Kidney capillary endothelial cell (primary cell): ENCODE measurements at places on chromosomes 5 and 9.

GRCh38 chr5:170791325-170791954 lies 7.9 kb downstream of the GABRP start:
- DNase-seq: peak; percentile 66

- peak; percentile 86 for DNase-seq
Measured at GRCh38 chr5:172716796-172717313, 54.1 kb downstream of the DUSP1 start.

GRCh38 chr9:69877852-69878514 lies 57.4 kb downstream of the CFAP95 start:
- peak; percentile 61 for DNase-seq

DNA sequence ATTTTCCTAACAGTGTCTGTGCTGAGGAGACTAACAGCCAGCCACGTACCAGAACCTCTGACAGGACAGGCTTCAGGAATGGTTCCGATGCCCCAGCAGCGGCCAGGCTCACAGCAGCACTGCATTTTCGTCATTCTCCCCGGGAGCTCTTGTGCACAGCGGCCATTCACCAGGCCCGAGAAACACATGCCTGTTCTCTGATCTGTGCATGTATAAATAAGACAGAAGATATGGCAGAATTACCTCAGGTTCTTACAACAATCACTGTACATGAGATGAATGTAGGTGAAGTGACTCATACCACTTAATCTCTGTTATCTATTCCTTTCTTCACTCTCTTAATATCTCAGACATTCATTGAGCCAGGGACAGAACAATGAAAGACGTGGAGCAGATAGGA lies 143.0 kb downstream of the FBN2 start:
- no peak for DNase-seq

GRCh38 chr9:115808108-115808507 lies 345.5 kb upstream of the PAPPA start:
- DNase-seq: no peak

DNA sequence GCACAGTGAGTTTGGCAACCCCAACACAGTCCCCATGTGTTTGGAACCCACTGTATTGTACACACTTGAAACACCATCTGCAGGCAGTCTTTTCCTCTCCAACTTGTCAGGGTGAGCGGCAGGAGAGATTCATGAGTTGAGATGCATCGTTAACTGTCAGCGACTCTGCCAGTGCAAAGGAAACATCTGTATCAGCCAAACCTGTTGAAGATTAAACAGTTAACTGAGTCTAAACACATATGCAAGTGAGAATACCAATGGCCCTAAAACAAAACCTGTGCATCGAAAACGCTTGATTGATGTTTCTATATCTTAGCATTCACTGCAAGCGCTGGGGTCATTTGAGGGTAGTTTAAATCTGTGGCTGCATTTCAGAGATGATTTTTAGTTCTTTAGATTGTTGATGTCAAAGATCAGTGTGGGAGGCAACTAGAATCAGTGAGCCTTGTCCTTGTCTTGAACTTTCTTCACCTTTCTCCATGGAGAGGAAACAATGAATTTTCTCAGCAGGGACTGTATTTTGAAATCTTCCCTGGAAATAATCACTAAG lies 41.3 kb upstream of the PAM start:
- no peak for DNase-seq

GRCh38 chr5:174626369-174626920 lies 97.9 kb upstream of the MSX2 start:
- DNase-seq: no peak

GRCh38 chr9:106228861-106229260 lies 534.5 kb downstream of the TMEM38B start:
- no peak for DNase-seq

DNA sequence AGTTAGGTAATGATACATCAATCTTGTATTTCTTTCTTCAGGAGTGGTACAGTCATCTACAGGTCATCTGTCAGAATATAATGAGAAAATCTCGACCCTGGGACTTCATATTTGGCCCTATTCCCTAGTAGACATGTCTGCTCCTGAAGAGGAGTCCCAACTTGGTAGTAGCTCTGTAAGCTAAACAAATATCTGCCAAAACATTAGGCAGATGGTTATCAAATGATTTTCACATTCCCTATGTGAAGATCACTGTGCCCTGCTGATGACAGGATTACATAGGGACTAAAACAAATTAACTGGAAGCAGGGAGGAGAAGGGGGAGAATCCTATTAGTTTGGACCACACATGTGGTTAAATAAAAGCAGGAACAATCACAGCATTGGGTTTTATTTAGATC lies 138.6 kb upstream of the NFIB start:
- no peak for DNase-seq

GRCh38 chr5:123124126-123124858 lies 35.3 kb downstream of the PRDM6 start:
- no peak for DNase-seq

- DNase-seq: no peak
Measured at GRCh38 chr9:105329719-105330062, 85.2 kb downstream of the SLC44A1 start.

DNA sequence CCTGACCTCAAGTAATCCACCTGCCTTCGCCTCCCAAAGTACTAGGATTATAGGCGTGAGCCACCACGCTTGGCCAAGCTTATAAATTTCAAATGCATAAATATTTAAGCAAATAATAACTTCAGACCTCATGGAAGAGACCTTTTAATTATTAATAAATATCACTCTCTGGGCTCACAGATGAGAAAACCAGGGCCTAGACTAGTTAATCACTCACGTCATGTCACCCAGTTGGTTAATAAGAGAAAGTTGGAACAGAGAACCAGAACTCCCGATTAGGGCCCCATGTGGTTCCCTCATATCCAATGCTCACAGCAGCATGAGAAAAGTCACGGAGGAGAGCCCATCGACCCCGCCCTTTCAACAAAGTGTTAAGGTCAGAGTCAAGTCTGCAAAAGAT lies 79.3 kb downstream of the EPB41L4A start:
- DNase-seq: no peak

GRCh38 chr9:123329329-123329955 lies 26.6 kb upstream of the CRB2 start:
- DNase-seq: peak; percentile 41

GRCh38 chr9:93895535-93895934 lies 59.6 kb downstream of the BARX1 start:
- DNase-seq: no peak

- DNase-seq: no peak
Measured at GRCh38 chr9:90726215-90726614, 75.4 kb upstream of the SYK start.

GRCh38 chr9:24516463-24516862 lies 29.2 kb downstream of the IZUMO3 start:
- DNase-seq: no peak

GRCh38 chr9:92324889-92325268 lies 271 bp downstream of the NOL8 start:
- no peak for DNase-seq

GRCh38 chr5:122775550-122776542 lies 966 bp downstream of the SNX2 start:
- DNase-seq: no peak

- no peak for DNase-seq
Measured at GRCh38 chr9:24296124-24296523, 249.6 kb downstream of the IZUMO3 start.

GRCh38 chr5:157563373-157563928 lies 12.1 kb downstream of the ADAM19 start:
- DNase-seq: no peak

- no peak for DNase-seq
Measured at GRCh38 chr9:8613346-8613825, 813.8 kb upstream of the DMAC1 start.

DNA sequence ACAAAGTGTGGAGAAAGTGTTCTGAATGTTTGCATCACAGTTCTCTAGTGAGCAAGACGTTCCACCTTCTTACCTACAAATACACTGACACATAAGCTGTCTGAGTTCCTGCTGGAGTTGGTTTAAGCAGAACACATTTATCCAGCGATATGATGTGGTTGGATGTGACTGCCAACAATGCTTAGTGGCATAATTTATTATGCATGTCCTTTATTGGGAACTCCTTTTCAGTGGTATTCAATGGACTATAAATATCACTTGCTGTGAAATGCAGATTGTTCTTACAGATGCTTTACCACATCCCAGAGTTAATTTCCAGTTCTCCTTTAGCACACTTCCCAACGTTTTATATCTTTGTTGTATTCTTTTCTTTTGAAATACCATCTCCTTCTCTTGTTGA lies 222.2 kb downstream of the LURAP1L start:
- no peak for DNase-seq

GRCh38 chr9:107016383-107016782 lies 153.4 kb downstream of the ZNF462 start:
- DNase-seq: no peak

- DNase-seq: no peak
Measured at GRCh38 chr5:33929925-33930690, 6.1 kb upstream of the RXFP3 start.

DNA sequence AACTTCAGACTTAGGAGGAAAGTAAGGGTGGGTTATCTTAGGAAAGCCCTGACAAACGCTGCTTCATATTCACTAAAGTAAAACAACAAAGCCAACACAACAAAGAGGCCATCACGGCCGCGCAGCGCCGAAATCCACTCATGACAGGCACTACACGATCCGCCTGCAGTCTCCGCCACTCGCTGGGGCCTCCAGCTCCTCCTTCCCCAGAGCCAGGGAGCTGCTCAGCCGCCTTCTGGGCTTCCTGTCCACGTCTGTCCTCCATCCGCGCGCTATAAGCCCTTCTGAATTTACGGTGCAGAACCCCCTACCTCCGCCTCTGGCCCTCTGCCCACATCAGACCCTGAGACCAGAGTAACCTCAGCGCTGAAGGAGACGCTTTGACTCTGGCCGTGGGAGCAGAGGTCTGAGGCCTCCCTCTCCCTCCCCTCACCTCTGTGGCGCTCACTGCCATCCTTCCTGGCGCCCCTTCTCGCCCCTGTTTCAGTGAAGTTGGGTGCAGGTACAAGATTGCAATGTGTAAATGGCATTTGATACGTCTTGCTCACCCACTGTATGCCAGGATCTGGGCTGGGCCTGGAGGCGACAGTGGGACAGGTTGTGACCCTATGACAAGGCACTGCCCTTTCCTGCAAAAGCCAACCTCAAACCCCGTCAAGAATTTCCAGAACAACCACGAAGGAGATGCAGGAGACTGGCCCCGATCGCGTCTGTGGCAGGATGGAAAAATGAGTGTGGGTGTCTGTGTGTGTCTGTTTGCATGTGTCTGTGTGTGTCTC lies 74.9 kb upstream of the PHYKPL start:
- no peak for DNase-seq

DNA sequence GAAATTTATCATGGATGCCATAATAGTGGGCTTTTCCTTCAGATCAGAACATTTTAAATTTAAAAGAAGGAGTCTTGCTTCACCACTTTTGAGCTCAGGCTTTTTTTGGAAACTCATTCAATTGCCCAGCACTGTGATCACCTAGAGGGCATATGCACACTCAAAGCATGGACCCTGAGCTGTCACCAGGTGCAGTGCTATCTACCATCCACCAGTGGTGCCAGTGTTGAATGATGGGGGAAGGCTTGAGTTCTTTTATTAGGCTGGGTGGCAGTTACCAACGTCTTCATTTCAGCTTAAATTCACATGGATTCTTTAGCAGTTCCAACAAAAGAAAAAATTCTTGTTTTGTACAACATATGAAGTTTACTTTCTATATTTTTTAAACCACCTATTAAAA lies 164.1 kb downstream of the CFAP90 start:
- no peak for DNase-seq

- no peak for DNase-seq
Measured at GRCh38 chr5:168916266-168916665, 337.1 kb upstream of the PANK3 start.
